Stimulated activated CD8-positive, alpha-beta memory T cell treated with anti-CD3 and anti-CD28 coated beads, Interleukin-15, amount 100 ng/mL, for 24 hours (primary cell): ENCODE measurements at places on chromosomes 2 and 18.

- DNase-seq: no peak
Measured at GRCh38 chr2:75133621-75134570, 65.4 kb downstream of the TACR1 start.

GRCh38 chr18:66749030-66749429 is 145.1 kb upstream of the CDH19 start:
- no peak for DNase-seq

DNA sequence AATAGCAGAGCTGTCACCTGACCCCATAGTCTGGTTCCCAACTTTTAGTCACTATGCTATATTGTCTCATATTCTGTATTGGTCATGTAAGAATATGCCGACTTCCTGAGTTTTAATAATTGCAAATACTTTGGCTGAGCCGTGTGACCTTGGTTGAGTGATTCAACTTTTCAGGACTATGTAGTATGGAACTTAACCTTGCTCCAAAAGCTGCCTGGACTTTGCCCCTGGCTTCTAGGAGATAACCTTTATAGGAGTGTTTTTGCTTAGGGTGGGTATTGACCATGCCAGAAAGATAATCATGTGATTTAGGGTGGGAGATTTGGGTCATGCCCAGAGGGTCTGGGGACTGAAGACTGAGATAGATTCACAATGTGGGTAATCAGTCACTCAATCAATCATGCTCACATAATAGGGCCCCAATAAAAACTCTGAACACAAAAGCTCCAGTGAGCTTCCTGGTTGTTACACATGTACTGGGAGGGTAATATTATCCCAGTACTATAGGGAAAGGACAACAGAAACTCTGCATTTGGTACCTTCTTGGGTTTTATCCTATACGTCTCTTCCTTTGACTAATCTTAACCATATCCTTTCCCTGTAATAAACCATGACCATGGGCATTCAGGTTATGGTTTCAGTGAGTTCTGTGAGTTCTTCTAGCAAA is 235.6 kb downstream of the RNF152 start:
- DNase-seq: no peak

GRCh38 chr2:158775273-158776027 is 19.7 kb upstream of the DAPL1 start:
- DNase-seq: no peak

- no peak for DNase-seq
Measured at GRCh38 chr18:77859634-77860033, 610.0 kb downstream of the GALR1 start.

GRCh38 chr2:210617732-210618330 is 61.4 kb downstream of the CPS1 start:
- no peak for DNase-seq
